Brain pericyte (primary cell): ENCODE measurements at places on chromosomes 3 and 15.

DNA sequence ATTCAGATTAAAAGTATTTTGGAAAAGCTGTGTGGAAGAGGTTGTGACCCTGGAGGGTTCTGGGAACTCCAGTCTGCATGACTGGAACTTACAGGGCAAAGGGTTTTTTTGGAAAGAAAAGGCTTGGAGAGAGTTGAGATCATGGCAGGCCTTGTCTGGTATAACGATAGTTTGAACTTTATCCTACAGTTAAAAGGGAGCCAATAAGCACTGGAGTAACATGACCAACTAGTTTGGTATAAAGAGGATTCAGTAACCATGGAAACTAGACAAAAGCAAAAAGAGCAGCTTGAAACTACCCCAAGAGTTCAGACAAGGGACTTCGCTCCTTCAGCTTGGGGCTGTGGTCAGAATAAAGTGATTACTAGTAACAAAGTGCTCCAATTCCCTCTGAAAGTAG is 151.2 kb upstream of the TMCO5A start:
- no peak for DNase-seq

- DNase-seq: no peak
These were observed 75.7 kb upstream of the BNIP2 start for GRCh38 chr15:59764775-59765174.

GRCh38 chr15:91331581-91331980 is 231.5 kb downstream of the SV2B start:
- no peak for DNase-seq

- no peak for DNase-seq
These were observed 757 bp downstream of the VWA5B2 start for GRCh38 chr3:184230081-184230602.

GRCh38 chr3:30347679-30348216 is 258.7 kb upstream of the TGFBR2 start:
- DNase-seq: no peak

GRCh38 chr15:70341566-70341965 is 243.8 kb upstream of the TLE3 start:
- no peak for DNase-seq

DNA sequence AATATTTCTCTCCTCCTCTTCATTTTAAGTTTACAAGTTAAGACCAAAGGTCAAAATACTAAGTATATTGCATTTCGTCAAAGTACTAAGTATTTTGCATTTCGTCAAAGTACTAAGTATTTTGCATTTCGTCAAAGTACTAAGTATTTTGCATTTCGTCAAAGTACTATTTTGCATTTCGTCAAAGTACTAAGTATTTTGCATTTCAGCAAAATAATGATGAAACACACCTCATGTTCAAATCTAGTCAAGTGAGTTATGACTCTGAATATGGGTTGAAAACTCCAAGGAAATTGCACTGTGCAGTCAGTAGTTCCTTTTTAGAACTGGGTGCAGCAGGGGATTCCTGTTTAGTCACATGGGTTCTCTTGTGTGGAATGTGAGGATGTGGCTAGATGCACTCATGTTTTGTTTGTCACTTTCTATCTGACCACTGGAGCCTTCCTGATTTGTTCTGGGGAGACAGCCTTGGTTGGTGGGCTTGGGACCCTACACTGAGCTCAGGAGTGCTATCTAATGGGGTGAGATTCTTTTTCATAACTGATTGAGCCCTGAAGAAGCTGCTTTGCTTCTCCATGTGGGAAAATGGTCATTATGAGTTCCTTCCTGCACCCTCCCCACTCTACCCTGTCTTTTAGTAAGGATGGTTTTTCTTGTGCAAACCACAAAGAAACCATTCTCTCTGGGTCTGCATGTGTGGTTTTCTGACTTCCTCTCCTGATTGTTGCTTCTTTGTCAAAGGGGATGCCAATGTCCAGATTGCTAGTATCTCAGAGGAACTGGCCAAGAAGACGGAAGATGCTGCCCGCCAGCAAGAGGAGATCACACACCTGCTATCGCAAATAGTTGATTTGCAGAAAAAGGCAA is 73.4 kb downstream of the CCK start:
- DNase-seq: no peak

DNA sequence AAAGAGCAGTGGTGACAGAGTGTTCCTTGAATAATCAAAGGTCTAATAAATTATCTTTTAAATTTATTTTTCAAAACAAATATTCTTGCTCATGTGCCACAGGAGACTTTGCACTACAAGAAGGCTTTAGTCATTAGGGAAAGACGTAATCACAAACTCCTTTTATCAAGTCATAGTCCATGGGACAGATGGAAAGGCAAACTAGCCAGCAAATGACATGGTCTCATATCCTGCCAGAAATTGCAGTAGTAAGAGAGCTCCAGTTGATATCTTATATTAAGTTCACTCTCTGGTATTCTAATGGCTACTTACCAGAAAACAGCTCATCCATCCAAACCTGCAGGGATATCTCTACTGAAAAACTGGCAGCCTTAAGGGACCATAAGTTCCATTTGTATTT is 225.0 kb upstream of the TP63 start:
- DNase-seq: no peak

DNA sequence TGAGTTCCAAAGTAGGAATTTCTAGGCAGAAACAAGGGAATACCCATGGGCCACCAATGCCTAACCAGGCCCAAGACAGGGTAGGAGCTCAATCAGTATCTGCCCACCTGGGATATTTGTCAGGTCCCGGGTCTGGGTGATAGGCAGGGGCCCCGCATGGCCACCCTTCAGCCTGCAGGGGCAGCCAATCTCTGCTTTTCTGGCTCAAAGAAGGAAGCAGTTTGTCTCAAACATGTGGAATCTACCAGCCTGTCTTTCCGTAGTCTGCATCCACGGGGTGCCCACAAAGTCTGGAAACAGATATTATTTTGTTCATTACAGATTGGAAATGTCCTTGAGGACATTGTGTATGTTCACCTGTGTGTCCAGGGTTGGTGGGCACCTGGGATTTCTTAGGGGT is 56.2 kb downstream of the CEMIP start:
- no peak for DNase-seq

DNA sequence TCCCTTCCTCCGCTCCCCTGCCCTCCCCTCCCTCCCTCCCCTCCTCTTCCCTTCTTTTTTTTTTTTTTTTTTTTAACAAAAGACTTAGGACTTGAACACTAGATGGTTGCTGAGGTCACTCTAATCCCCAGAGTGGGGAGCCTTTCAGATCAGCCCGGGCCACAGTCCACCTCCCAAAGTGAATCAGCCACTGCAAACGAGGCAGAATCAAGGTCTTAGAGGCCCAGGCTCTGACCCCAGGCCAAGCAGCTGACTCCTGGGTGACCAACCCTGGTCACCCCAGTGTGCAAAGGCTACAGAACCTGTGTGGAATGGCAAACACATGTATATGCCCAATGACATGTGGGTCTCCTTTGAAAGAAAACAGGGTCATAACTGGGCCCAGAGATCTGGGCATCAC is 18.3 kb upstream of the EHD4 start:
- DNase-seq: no peak

GRCh38 chr3:82080792-82081191 is 319.3 kb upstream of the GBE1 start:
- no peak for DNase-seq

GRCh38 chr15:71511796-71512681 is 298.3 kb upstream of the NR2E3 start:
- peak; percentile 65 for DNase-seq
